Stimulated activated CD8-positive, alpha-beta memory T cell treated with anti-CD3 and anti-CD28 coated beads, Interleukin-4, amount 100 ng/mL, for 4 hours (primary cell): ENCODE measurements at places on chromosomes 11 and 22.

DNA sequence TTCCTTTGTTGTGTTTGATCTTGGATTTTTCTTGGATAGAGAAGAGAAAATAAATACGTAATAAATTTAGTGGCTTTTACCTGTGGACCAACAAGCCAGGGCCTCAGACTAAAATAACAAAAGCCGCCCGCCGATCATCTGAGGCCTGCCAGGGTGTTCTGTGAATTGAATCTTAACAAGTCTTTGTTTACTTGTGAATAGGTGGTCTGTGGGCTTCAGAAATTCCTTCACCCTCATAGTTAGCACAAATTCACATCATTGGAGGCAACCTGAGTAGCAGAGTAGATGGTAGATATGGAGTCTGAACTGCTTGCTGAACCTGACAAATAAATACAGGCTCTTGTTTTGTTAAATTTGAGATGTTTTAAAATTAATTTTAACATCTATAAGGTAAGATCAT is 176.3 kb upstream of the MTNR1B start:
- no peak for DNase-seq

DNA sequence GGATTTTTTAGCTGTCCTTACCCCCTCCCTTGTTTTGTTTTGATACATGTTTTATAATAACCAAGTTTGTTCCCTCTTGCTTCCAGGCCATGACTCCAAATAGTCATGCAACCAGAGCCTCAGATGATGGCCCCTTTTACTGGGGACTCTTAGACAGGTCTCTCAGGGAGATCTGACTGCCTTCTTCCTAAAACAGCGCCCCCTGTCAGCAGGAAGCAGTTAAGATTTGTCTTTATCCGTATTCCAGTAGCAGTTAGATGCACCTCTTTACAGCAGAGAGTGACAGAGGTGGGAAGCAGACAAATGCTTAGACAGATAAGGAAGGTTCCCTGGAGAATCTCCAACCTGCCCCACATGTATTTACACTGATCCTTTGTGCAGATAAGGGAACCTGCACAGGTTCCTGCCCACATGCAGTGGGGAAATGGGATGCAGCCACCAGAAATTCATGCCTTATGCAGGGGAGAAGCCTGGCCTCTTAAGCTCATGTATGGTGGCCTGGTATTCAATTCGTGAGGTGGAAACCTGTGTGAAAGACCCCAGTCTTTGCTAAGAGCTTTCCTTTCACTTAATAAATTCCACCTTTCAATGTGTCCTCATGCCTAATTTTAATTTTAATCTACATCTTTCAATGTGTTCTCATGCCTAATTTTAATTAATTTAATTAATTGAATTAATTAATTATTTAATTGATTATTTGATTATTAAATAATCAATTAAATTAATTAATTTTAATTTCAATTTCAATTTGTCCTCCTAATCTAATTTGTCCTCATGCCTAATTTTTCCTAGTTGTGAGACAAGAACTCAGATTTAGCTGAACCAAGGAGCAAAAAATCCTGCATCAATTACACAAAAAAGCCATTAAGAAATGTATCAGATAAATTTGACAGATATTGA is 11.5 kb upstream of the GLYAT start:
- DNase-seq = no peak

DNA sequence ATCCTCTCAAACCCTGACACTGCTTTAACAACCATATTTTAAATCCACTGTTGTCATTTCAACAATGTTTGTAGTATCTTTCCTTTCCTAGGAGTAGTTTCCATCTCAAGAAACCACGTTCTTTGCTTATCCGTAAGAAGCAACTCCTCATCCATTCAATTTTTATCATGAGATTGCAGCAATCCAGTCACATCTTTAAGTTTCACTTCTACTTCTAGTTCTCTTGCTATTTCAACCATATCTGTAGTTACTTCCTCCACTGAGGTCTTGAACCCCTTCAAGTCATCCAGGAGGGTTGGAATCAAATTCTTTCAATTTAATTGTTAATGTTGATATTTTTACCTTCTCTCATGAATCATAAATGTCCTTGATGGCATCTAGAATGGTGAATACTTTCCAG is 22.4 kb downstream of the CCDC82 start:
- no peak for DNase-seq

- no peak for DNase-seq
These were observed 32.7 kb upstream of the DDX10 start for GRCh38 chr11:108632041-108632704.

- DNase-seq = no peak
These were observed 168.0 kb downstream of the PGR start for GRCh38 chr11:100961633-100962032.

DNA sequence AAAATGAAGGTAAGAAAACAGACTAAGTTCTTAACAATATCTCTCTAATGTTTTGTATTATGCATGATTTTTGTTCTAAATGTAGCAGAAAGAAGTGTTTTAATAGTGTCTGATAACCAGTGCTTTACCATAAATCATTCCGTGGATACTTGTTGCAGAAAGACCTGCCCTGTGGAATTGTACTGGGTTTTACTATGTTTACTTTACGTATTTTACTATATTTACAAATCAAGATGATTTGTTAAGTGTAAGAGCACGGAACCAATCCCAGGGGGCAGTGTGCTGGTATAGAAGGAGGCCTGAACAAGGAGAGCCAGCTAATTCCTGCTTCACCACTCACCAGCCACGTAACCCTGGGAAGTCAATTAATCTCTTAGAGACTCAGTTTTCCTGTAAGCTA is 1.4 kb downstream of the HTR3B start:
- no peak for DNase-seq

DNA sequence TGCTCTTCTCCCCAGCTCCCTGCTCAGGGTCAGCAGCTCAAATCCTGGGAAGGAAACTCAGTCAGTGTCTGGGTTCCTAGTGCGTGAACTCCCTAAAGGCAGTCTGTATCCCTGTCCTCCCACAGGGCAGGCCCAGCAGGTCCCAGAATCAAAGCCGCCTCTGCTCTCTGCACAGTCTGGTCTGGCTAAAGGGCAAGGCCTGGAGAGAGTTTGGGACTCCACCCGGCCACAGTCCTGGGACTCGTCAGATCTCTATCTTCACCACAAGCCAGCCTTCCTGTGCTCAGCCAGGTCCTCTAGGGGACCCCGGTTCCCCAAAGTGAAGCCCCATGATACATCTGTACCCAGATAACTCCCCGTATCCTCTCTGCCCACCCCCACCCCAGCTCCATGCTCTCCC is 56.2 kb upstream of the CSNK2A3 start:
- no peak for DNase-seq

DNA sequence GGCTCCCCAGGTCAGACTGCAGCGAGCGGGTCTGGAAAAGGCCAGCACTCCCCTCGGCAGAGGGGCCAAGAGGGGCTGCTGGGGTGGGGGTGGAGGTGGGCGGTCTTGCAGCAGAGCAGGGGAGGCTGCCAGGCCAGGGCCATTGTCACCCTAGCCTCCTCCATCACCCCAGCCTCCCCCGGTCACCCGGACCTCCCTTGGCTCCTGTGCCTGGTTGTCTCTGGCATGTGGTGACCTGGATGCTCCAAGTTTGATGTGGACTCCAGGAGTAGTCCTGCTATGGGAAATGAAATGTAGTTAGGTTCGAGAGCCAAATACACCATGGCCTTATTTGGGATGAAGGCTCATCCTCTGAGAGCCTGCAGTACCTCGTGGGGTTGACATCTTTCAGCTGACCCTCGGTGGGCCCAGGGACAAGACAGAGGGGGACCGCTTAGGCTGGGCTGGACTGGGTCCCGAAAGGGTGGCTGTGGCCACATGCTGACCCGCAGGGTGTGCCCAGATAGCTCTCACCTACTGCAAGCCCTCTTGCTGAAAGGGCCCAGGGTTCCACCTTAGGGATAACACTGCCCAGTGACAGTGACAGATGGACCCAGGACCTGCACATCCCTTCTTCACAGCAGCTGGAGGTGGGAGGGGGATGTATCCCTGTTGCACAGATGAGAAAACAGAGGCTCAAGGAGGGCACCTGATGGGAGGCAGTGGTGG is 24.1 kb downstream of the MRGPRD start:
- DNase-seq = no peak

DNA sequence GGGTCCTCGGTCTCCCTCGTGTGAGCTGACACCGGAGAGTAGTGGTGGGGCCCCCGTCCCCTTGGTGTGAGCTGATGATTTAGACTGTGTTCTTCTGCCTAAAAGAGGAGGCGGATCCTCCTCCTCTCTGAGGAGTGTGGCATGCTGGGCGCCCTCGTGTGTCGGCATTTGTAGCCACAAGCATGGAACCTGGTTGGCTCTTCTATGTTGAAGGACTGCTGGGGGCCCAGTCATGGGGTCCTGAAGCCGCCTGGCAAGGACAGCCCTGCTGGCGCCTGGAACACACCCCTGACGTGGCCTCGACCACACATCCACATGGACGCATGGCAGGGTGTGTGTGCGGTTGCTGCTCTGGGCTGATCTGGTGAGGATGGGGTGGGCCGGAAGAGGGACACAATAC is 50.2 kb downstream of the AP2A2 start:
- DNase-seq = no peak

- DNase-seq = no peak
These were observed 10.6 kb downstream of the FREY1 start for GRCh38 chr11:45896422-45896984.

DNA sequence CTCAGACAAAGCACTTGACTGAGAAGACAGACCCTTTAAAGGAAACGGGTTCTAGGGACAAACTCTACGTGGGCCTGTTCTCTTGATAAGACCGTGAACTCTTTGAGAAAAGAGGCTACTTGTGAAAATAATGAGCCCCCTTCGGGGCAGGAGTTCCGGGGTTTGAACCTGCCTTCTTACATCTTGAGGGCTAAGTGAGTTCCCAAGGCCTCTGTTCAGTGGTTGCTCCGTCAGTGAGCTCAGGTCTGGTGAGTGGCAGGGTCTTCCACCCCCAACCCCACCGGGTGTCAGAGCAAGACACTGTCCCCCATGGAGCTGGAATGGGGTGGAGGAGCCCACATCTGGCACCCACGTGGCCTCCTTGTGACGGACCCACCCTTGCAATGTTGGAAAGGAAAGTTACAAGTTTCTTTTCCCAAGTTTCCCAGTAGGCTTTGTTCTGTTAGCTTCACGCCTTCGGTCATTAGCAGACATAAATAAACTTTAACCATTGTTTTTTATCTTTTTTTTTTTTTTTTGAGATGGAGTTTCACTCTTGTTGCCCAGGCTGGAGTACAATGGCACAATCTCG is 6.3 kb upstream of the SAMM50 start:
- DNase-seq = no peak

DNA sequence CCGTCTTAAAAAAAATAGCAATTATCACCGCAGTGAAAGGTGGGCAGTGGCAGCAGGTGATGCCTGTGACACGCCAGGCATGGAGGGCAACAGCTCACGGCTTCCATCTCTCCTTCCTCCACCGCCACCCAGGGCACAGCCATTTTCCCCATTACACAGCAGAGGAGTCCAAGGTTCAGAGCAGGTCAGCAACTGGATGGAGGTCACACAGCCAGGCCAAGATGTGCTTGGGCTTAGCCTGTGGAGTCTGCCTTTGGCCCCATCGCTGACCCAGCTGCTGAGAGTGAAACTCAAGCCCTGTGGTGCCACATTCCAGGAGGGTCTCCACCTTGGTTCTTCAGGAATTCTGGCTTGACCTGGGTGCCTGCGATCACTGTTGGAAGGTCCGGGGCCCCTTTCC is 411.1 kb downstream of the SHANK2 start:
- DNase-seq = no peak

- no peak for DNase-seq
These were observed 60.4 kb upstream of the CD5 start for GRCh38 chr11:61041755-61042518.

GRCh38 chr11:62538470-62539237 is 8.0 kb downstream of the AHNAK start:
- no peak for DNase-seq

- no peak for DNase-seq
These were observed 4.3 kb downstream of the UBQLN3 start for GRCh38 chr11:5505363-5506048.

- no peak for DNase-seq
These were observed 4.5 kb upstream of the TPBGL start for GRCh38 chr11:75236062-75236461.

DNA sequence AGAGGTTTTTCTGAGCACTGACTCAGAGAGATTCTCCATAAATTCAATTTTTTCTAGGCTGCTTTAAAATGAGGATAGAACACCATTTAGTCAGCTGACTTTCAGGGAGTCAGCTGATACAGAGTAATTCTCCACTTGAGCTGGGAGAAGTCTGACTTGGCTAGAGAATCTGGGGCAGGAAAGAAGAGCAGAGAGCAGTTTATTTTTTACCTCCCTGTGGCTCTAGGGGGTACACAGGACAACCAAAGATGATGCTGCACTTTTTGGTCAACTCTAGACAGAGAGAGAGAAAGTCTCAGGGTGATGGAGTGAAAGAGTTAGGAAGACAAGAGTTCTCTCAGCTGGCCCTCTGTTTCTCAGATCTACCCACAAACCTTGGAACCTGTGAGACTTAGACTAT is 67.3 kb upstream of the EED start:
- DNase-seq = no peak
